ENCODE measurements at places on chromosomes 16 and 17.

GRCh38 chr17:77716289-77716926 lies 242.1 kb upstream of the TNRC6C start:
- no peak for DNase-seq

DNA sequence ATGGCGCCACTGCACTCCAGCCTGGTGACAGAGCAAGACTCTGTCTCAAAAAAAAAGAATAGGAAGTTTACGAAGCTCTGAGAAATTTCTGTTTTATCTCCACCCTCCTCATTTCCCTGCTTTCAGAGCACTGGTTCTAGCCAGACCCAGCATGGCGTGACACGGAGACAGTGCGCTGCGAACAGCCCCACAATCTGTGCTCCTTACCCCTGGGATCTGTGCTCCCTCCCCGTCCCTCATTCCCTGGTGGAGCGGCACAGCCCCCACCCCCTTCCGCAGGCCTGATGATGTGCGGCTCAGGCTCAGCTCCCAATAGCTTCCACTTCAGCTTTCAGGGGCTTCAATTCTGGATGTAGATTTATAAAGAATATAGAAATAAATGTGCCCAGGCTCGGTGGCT lies 56.1 kb upstream of the ENDOV start:
- no peak for DNase-seq

DNA sequence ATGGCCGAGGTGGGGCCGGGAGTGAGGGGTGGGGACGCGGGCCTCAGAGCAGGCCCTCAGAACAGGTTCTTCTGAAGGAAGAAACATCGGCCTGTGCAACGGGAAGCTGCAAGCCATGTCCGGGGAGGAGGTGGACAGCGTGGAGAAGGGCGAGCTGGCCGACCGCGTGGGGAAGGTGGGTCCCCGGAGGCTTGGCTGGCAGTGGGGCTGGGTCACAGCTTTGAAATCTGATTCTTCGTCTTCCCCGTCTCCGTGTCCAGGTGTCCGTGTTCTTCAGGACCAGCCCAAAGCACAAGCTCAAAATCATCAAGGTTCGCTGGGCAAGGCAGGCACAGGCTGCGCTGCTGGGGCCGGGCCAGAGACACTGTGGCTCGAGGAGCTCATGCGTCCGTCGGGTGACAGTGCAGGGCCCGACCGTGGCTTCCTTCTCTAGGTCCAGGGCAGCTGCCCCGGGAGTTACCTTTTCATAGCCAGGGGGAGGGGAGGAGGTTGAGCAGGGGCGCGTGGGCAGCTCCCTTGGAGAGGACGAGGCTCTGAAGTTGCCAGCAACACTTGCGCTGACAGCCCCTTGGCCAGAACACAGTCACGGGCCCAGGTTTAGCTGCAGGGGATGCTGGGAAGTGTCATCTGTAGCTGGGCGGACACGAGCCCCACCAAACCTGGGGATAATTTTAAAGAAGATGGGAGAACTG lies 51.3 kb downstream of the MEAK7 start:
- no peak for DNase-seq

- DNase-seq, result no peak
Measured at GRCh38 chr16:17835118-17835876, 364.5 kb upstream of the XYLT1 start.

GRCh38 chr17:60174035-60174434 lies 24.3 kb downstream of the CA4 start:
- DNase-seq, result no peak

DNA sequence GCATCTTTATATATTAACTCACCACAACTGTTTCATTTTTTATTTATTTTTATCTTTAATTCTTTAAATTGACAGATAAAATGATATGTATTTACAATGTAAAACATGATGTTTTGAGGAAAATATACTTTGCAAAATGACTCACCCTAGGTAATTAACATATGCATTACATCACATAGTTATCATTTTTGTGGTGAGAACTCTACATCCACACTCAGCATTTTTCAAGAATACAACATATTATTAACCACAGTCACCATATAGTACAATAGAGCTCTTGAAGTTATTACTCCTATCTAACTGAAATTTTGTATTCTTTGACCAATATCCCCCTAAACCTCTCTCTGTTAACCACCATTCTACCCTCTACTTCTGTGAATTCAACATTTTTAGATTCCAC lies 194.7 kb upstream of the KIF2B start:
- DNase-seq, result no peak

DNA sequence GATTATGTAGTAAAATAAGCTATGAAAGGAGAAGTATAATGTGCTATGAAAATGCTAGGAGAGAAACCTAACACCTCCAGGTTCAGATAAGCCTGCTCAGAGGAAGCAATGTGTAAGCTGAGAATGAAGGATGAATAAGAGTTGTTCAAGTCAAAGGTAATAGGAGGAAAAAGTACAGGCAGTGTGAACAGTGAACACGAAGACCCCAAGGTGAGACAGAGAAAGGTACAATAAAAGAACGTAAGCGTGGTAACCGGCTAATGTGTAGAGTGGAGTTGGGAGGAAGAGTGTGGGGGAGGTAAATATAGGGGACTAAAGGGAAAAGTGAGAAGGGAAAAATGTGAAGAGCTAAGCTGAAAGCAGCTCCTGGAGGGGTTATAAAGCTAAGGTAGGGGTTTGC lies 74.2 kb downstream of the TTC19 start:
- DNase-seq, result no peak

DNA sequence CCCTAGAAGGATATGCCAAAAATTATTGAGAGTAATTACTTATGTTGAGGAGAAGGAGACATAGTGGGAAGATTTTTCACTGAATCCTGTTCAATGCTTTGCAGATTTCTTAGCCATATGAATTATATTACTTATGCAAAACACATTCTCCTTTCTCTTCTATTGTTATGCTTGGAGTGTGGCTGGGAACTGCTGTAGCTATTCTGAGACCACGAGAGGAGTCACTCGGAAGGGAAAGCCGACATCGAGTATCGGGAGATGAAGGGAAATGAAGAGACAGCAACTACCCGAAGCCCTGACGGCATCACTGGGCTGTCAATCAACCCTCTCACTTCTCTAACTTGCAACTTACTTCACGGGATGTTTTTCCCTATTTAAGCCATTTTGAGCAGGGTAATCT lies 39.6 kb downstream of the STX8 start:
- no peak for DNase-seq

GRCh38 chr17:68863091-68863652 lies 92.0 kb downstream of the ABCA8 start:
- no peak for DNase-seq

DNA sequence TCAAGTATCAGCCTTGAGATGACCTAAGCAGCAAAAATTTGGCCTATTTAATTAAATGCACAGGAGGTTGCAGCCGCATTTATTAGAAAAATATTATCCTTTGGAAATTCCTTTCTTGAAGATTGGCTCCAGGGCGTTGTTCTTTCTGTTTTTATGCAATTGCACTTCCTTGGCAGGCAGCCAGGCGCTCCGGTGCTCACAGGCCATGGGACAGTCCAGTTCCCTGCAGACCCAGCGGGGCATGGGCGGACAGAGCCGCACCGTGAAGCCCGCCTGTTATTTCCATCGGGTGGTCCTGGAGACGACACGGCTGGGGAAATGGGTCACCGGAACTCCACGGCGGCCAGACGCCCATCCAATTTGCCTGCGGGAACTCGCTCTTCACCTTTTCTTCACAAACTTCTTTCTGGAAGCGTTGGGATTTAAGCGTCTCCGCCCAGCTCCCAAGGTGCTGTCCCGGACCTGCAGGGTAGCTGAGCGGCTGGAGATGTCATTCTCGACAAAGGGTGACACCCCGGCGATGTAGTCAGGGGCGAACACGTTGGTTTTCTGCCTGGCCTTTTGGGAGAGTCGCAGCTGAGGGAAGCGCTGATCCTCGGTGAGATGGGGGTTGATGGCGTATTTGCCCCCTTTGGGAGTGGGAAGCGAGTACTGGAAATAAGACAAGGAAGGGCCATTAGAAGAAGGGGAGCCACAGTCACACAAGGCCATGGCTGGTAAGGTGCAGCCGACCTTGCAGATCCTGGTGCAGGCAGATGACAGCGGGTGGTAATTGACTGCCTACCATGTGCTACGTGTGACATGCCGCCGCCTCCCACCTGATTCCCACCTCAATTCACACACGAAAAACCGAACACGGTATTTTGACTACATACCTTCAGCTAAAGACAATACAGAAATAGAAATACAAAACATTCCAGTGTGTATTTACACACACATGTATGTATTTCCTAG lies 12.5 kb downstream of the NOB1 start:
- DNase-seq, result no peak

GRCh38 chr16:47426806-47427205 lies 34.1 kb downstream of the ITFG1 start:
- no peak for DNase-seq

DNA sequence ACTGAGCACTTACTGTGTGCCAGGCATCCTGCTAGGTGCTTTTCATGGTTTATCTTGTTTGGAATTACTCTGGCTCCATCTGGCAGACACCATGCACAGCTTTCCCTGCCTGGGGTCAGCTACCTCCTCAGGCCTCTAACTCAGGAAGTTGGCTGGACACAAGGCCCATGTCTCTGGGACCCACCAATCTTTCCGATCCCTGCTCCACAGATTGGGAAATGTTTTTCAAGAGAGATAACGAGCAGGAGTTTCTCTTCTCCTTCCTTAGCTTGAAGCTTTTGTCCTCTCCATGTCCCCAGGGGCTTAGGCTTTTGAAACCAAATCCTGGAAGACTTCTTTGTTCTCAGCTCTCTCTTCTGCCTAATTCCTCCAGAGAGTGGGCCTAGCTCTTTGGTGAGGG lies 11.5 kb upstream of the ELAC2 start:
- DNase-seq, result no peak

DNA sequence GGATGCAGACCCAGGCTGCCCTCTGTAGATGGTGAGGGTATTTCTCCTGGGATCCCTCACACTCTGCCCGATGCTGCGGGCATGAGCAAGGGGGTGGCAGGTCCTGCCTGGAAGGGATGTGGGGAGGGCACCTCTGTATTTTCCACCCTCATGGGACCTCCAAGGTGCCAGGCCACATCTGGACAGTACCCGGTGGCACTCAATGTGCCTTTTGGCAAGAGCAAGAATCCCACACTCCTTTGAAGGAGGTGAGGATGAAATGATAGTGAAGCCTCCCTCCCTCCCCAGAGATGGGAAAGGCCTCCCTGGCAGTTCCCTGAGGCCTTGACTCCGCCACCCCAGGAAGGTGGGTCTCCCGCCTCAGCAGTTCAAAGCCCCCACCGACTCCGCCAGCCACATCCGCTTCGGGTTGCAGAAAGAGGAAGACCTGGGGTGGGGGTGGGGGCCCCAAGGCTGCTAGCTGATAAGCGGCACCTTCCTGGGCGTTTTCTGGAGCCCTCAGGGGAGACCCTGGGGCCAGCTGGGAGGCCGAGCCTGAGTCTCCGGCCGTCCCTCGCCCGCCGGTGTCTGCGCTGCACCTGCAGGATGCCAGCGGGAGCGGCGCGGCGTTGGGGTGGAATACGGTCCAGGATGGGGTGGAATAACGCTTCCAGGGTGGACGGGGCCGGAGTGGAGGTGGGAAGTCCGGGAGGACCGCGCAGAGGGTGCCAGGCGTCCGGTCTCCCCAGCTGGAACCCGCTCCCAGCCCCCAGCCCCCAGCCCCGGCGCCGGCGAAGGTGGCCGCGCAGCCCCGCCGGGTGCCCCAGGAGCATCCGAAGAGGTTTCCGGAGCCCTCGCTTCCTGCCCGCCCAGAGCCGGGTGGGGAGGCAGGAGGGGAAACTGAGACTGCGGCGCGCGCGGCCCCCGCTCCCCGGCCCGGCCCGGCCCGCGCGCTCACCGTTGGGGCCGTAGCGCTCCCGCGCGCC lies 718 bp downstream of the ATP2A3 start:
- DNase-seq, result peak; percentile 67

GRCh38 chr16:75264999-75265910 lies 13.8 kb upstream of the BCAR1 start:
- DNase-seq, result no peak

- no peak for DNase-seq
Measured at GRCh38 chr16:10787304-10787703, 31.3 kb downstream of the TVP23A start.

GRCh38 chr16:24541233-24541933 lies 2.0 kb downstream of the RBBP6 start:
- DNase-seq, result peak; percentile 5

DNA sequence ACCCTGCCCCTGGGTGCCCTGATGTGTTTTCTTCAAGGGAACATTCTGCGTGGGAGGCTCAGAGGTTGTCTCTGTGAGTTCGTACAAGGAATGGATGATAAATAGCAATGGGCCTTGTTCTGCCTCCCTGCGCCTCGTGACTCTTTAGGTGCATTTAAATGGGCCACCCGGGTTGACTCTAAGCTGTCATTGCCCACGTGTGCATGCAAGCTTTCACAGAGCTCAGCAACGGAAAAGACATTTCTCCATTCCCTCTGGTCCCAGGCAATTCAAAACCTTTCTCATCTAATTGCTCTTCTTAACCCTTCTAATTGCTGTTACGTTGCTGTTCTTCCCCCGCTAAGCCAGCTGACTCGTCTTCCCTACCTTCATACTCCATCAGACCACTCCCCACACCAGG lies 71.5 kb upstream of the SDK2 start:
- no peak for DNase-seq

- no peak for DNase-seq
Measured at GRCh38 chr16:75222271-75222783, 3.5 kb downstream of the CTRB1 start.

GRCh38 chr17:77456271-77456950 lies 315.6 kb downstream of the SEC14L1 start:
- DNase-seq, result no peak

- no peak for DNase-seq
Measured at GRCh38 chr16:46648656-46649055, 27.5 kb upstream of the SHCBP1 start.

GRCh38 chr16:87129771-87130170 lies 187.4 kb downstream of the C16orf95 start:
- no peak for DNase-seq

DNA sequence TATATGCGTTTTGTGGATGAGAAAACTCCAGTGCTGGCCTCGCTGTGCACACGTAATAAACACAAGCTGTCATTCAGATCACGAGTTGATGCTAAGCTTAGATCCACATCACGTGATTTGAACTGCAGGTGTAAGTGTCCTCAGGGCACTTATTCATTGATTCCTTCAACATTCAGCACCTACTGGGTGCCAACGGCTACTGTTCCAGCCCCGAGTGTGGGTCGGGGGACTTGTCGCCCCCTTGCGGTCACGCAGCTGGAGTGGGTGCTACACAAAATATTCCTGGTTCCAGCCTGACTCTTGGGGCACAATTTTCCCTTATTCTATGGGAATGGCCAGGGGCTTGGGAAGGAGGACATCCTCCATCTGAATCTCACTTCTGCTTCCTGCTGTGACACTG lies 29.9 kb upstream of the GINS2 start:
- no peak for DNase-seq

- no peak for DNase-seq
Measured at GRCh38 chr17:57898487-57899311, 48.9 kb upstream of the MRPS23 start.

- DNase-seq, result no peak
Measured at GRCh38 chr17:57037411-57037810, 47.6 kb upstream of the AKAP1 start.

DNA sequence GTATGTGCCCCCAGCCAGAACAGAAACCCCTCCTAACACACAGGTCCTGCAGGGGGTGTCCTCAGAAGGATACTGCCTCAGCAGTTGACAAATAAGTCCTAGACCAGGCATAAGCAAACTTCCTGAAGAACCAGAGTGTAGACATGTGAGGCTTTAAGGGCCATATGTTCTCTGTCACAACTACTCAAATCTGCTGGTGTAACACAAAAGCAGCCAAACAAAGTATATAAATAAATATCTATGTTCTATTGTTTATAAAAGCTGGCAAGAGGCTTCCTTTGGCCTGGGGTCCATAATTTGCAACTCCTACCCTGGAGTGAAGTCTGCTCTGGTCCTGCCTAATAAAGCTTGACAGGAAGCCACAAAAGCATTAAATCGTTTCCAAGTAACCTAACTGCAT lies 9.9 kb downstream of the FAM83G start:
- no peak for DNase-seq

Data from stimulated activated naive CD4-positive, alpha-beta T cell (primary cell).